ENCODE measurements at places on chromosomes 3 and 15.

GRCh38 chr3:70249509-70250160, 62.8 kb downstream of the MDFIC2 start:
- no peak for DNase-seq

- DNase-seq, result no peak
Observed at GRCh38 chr3:40800343-40800742, 275.6 kb downstream of the ZNF621 start.

DNA sequence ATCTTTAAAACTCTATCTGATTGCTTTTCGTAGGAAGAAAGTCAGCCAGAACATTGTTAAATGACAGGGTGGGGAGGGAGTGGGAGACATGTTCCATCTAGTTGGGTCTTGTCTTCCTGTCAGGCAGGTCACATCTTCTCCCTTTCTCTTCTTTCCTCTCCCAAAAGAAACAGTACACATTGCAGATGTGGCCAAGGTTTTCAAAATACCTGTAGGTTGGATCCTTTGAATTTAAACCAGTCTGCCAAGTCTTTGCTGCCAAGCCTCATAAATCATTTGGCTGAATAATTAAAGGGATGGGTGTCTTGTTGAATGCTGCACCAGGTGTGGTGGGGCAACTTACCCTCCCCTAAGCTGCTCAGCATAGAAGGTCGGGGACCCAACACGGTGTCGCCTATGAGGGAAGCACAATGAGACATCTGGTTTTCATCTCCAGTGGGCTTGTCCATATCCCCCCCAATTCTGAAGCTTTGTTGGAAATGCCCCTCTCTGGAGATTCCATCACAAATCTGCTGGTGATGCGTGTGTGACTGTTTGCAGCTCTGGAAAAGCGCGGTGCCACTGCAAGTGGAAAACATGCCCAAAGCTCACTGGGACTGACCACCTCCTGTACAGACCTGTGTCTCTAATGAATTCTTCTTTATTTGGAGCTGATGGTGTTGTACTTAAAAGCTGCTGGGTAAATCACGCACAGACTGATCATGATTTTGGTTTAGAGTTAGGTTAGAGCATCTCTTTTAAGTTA, 112.6 kb downstream of the FILIP1L start:
- no peak for DNase-seq

DNA sequence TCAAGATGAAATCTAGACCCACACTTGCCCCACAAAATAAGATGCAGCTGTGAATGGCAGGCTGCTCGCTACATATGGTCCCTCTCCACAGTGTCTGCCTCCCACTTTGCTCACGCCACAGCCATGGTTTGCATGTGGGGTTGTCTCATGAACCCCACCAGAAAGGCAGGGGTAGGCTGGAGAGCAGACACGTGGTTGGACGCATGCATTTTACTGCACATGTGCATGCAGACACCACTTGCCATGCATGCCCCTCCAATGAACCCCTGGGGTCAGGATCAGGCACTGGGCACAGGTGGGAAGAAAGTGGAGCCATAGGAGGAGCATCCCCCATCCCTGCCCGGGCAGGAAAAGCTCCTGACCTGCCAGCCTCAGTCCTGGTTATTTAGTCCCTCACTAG, 20.7 kb downstream of the SCN5A start:
- no peak for DNase-seq

DNA sequence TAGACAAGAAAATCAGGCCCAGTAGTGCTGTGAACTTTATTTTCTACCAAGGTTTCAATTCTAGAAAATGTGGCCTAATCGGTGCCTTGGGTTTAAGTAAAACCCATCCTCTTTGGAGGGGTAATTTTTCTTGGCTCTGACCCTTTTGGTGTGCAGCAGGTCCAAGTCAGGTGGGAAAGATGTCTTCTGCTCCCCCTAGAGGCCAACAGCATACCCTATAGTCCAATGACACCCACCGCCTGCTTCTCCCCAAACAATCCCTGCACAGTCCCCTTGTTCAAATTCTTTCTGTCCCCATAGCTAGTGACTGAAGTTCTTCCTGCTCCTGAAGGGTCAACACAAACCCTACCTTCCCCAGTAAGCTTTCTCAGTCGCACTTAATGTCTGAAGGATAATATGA, 261.8 kb upstream of the GOLGA6L4 start:
- DNase-seq, result peak; percentile 22

- DNase-seq, result peak; percentile 80
Observed at GRCh38 chr15:98713585-98714001, 65.3 kb downstream of the IGF1R start.
